ENCODE measurements at places on chromosomes 4 and X.

DNA sequence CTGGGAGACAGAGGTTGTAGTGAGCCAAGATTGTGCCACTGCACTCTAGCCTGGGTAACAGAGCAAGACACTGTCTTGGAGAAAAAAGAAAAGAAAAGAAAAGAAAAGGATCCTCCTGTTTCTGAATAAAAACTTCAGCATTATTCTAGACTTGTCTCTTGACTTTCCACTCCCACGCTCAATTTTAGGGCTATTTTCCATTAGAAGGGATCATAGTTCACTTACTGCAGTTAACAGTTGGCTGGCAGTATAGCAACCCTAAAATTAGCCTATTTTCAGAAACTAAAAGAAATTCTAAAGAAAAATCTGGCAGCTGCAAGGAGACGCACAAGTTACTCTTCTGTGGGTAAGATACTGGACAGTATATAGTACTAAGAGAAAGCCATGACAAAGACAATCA lies 28.1 kb downstream of the THOC2 start:
- no peak for DNase-seq

GRCh38 chrX:45715748-45716147 lies 515.1 kb upstream of the DIPK2B start:
- DNase-seq = no peak

DNA sequence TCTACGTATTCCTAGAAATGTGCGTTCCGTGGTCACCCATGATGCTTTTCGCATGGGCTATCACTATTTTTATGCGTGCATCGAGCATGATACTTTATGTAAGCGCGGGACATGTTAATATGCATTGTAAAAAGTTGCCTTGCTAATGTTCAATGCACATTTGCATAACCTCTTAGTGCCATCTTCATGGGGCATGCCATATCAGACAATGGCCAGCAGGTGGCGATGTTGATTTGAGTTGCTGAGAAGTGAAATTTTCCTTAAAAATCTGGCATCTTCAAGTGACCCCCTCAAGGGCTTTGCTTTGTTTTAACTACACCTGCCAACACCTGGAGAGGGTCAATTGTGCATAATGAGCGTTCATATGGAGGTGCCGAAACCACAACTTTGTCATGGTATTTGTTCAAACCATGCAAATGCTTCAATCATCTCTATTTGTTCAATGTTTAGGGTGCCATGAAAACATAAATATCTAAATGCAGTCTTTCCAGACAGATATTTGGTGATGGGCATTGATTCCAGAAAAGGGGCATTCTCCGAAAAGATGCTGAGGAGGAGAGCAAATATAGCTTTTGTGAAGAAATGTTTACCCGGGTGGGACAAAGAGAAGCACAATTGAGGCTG lies 833.9 kb upstream of the PRKX start:
- DNase-seq = no peak

- no peak for DNase-seq
These were observed 54.4 kb upstream of the NAP1L5 start for GRCh38 chr4:88752076-88752463.

GRCh38 chr4:6939761-6940743 lies 30.4 kb downstream of the TBC1D14 start:
- DNase-seq = no peak
